ENCODE measurements at places on chromosomes 2 and 18.

DNA sequence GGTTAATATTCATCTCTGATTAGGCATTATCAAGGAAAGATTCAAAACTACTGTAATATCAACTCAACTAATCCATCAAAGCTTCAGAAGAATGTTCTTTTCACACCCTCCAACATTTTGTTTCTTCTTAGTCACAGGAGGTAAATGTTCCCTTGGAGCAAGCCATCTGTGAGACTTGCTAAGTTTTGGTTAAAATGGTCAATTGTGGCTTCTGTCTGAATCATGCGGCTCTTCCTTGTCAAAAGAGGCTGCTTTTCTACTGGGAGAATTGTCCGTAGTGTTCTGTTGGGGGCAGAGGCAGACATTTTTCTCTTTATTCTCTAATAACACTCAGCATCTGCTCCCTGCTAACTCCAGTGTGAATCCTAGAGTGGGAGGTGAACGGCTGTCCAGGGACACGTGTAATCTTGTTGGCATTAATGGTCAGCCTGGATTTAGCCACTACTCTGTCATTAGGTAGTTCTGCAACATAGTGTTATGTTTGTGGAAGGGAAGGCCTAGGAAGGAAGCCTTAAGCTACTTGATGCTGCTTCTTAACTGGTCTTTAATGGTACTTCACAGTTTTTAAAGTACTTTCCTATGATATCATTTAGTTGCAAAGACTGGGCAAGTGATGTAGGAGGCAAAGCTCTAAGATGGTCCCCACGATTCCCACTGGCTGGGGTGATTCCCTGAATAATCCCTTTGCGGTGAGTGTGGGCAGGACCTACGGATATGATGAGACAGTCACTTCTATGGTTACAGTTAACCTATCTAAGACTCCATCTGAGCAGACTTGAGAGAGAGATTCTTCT, 22.6 kb upstream of the FAP start:
- no peak for DNase-seq

DNA sequence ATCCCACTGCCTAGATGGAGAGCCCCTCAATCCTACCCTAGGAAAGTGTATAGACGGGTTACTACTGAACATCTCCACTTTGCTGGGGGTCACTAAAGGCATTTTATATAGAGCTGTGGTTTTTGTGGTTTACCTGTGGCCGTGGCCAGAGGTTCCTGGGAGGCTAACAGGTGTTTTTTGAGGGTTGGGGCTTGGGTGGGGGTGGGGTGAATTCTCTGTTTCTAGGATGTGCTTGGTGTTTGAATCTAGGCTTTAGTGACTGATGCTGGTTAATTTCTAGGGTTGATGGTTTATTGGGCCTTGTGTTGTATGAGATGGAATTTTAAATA, 7.7 kb downstream of the HOXD8 start:
- DNase-seq, result no peak

DNA sequence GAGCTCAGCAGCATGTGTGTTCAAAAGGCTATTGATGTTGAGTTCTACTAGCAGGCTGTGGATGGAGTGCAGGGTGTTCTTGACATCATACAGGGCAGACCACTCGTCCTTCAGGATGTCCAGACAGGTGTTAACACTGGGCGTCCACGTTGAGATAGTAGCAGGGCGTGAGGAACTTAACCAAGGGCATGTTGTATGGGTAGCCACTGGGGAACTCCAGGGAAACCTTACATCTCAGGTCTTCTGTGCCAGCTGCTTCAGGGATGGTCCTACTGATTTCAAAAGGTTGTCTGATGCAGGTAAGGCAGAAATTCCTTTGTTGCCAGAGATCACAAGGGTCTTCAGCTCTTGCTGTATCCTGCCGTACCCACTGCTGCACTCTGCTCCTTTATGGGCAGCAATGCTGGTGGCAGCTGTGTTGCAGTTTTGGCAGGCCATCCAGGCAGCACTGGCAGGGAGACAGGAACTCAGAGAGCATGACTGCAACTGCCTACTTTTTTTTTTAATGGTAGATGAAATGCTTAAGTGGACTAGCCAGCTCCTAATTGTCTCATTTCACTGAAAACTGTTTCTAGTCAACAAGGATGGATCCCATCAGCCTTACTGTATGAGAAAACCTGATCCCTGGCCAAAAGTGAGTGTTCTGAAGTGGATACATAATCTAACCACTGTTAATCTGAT, 32.4 kb upstream of the RBBP8 start:
- DNase-seq, result no peak

DNA sequence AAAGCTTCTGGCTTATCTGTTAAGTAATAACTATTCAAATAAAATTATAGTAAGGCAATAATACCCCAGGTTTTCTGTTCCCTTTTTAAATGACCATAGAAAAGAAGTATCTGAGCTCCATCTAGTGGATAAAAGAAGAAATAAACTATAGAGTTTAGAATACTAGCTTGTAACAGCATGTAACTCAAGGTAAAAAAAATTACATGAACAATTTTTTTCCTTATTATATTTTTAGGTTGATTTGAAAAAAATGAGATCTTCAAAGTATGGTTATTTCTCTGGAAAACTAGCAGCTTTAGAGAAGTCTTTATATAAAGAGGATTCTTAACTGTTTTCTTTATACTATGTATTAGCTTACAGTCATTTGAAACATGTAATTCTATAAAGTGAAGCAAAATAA, 58.1 kb downstream of the NCKAP1 start:
- no peak for DNase-seq

DNA sequence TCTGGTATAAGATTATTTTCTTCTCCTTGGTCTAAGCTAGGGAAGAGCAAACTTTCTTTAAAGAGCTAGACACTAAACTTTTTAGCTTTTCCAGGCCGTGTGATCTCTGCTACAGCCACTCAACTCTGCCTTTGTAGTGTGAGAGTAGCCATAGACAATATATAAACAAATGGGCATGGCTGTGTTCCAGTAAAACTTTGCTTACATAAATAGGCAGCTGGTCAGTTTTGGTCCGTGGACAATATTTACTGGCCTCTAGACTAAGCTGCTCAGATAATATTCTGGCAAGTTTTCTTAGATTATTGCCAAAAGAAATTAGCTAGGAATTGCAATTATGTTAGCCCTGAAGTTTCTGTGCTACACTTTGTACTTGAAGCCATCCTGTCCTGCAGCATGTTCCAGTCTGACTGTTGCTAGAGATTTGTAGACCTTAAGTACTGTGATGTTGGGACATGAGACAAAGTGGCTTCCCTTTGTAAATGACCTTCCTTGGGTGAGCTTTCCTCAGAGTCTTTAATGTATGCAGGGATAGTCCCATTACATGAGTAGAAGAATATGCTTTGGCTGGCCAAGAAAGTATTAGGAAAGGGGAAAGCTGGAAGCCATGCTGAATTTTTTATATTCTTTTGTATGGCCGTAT, 126.9 kb downstream of the SOX11 start:
- no peak for DNase-seq

GRCh38 chr18:3810296-3810695, 360.3 kb downstream of the TGIF1 start:
- no peak for DNase-seq

DNA sequence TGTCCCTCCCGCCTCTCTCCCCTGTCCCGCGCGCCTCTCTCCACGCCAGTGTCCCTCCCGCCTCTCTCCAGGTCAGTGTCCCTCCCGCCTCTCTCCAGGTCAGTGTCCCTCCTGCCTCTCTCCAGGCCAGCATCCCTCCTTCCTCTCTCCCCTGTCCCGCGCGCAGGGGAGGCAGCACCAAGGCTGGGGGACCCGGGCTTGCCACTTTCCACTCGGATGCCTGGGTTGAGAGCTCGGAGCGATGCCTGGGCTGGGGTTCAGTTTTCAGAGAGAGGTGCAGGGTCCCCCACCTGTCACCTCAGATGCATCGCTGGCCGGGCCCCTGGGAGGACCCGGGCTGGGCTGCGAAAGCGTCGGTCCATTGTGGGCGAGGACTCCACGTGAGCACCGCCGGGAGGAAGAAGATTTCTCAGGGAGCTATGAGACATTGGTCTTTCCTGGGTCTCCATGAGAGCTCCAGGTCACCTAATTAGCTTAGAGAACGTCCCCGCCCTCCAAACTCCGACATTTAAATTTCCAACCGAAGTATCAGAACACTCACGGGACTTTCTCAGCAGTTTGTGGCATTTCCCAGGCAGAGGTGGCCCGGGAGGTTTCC, 2.1 kb downstream of the FBLN7 start:
- DNase-seq, result no peak

GRCh38 chr2:168920504-168921157, 19.5 kb downstream of the G6PC2 start:
- DNase-seq, result no peak

DNA sequence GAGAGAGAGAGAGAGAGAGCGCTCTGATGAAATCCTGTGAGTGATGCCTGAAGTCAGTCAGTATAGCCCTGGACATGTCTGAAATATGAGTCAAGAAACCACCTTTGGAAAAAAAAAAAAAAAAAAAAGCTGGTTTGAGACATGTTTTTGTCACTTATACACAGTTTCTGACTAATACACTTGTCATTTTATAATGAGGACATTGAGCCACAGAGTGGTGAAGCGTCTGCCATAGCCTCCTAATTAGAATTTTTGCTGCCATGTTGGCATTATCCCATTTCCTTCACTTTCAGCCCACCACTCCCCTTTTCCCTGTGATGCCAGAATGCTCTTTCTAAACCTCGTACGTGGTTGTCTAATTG, 15.7 kb upstream of the MYO3B start:
- DNase-seq, result no peak

DNA sequence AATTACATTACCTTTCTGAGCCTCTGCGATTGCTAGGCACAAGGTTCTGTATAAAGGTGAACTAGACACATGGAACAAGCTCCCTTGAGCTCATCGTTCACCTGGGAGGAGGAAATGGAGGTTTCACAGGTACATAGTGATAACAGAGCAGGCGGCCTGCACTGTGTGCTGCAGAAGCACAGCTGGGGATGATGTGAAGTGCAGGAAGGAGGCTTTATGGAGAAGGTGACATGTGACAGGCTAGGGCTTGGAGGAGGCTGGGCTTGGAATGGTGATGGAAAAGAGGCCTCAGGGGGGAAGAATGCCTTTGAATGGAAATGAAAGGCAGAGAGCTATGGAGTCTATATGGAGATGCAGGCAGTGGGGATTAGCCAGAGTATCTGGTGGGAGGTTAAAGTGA, 22.9 kb downstream of the MARCHF4 start:
- no peak for DNase-seq

DNA sequence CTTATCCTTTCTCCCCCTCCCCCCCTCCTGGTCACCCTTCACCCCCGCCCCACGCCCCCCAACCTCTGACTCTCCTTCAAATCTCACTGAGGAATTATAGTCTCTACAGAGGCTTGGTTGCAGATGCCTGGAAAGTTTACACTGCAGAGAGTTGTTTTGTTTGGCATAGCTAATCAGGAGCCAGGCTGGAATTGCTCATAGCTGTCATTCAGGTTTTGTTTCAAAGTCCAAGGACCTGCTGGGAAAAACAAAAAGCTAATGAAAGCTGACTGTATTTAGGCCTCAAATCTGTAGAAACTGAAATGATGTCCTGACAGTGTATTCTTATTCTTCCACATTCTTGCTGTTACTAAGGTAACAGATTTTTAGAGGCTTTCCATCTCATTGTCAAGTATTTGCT, 22.6 kb downstream of the GREB1L start:
- DNase-seq, result no peak

DNA sequence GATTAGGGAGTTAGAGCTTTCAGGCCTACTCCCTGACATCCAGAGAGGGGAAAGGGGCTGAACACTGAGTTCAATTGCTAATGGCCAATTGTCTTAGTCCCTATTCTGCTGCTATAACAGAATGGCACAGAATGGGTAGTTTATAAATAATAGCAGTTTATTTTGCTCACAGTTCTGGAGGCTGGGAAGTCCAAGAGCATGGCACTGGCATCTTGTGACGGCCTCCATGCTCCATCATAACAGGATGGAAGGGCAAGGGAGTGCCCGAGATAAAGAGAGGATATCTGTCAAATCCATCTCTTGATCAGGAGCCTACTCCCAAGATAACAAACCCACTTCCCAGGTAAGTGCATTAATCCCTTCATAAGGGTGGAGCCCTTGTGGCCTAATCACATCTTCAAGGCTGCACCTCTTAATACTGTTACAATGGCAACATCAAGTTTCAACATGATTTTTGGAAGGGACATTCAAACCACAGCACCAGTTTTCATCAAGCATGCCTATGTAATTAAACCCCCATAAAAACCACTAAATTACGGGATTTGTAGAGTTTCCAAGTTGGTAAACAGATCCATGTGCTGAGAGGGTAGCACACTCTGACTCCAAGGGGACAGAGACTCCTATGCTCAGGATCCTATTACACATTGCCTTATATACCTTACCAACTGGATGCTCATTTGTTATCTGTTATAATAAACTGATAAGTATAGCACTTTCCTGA, 44.6 kb downstream of the BAZ2B start:
- DNase-seq, result no peak

- no peak for DNase-seq
Observed at GRCh38 chr2:198253995-198254394, 449.6 kb downstream of the PLCL1 start.
